ENCODE measurements at places on chromosomes 16 and 17.

DNA sequence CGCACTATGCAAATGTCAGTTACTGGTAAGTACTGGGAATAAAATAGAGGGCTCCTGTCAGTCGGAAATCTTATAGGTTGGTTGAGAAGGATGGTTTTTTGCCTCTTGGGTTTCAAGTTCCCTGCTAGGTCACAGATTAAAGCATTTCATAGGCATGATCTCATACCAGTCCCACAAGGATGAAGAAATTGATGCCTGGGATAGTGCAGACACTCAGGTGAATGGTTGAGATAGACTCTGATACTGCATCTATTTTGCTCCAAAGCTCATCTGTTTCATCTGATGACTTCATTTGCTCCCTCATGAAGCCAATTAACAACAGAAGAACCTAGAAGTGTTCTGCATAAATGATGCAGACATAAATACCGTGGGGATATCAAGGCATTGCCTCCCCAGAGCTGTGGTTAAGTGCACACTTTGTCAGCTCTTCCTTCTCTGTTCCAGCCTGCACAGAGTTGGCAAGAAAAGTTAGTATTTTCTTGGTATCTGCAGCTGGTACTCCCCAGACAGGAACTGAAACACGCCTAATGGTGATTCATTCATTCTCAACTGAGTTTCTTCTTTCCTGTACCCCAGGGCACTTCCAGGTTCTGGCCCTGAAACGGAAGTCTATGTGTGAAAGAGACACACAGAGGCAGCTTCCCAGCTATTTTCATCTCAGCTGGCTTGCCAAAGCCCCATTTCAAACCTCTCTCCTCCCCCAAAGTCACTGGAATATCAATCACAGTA lies 418.3 kb upstream of the SALL1 start:
- DNase-seq = no peak

- no peak for DNase-seq
Measured at GRCh38 chr17:32773856-32774694, 102.8 kb downstream of the MYO1D start.

- no peak for DNase-seq
Measured at GRCh38 chr17:50573866-50574611, 13.5 kb downstream of the CACNA1G start.

- DNase-seq = no peak
Measured at GRCh38 chr17:4433515-4434031, at the start of gene SPNS3. TSS of gene SPNS3 (plus strand) at chr17:4433940. CDS start at chr17:4433968, 28 bp downstream.

DNA sequence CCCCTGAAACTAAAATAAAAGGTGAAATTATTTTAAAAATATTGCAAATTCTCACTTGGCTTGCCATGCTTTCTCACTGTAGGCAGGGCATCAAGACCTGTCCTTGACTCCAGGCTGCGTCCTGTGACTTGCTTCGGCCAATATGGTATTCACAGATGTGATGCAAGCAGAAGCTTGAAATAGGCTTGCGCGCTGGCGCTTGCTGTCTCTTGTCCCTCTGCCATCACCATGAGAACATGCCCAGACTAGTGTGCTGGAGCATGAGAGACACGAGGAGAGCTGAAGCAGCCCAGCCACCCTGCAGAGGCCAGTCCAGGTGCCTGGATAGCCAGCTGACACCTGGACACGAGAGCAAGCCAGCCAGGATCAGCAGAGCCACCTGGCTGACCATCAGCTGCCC lies 21.8 kb upstream of the ZKSCAN2 start:
- DNase-seq = no peak

GRCh38 chr16:66894948-66895688 lies 14.8 kb downstream of the PDP2 start:
- peak; percentile 53 for DNase-seq

DNA sequence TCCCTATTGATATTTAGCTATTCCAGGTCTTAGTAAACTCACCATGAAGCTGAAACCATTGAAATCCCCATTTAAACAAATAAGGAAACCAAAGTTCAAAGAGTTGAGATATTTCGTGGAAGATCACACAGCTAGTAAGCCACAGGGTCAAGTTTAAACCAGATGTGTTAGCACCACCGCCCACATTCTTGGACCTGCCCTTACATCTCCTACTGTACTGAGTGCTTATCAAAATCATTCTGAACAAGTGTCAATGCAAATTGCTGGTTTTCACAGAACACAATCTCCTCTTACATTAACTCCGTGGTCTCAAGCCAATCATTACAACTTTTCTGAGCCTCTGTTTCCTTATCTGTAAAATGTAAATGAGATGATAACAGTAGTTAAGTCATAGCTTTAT lies 676.2 kb downstream of the CDH11 start:
- no peak for DNase-seq

GRCh38 chr17:37766971-37767370 lies 22.1 kb upstream of the HNF1B start:
- no peak for DNase-seq

All from NCI-H2171 treated with DMSO at 0.1 percent for 48 hours (cell line).